ENCODE measurements at places on chromosomes 11 and 22. TPM values are rescaled to one million over a fixed set of nuclear protein-coding genes. Genes with fewer than 3 reads are reported as not detected.
A peak's percentile ranks its signal among the peaks of the same experiment; 100 is the strongest.

THRSP gene
- polyA plus RNA-seq = 17.5 TPM

SLC22A6 gene
- not detected for polyA plus RNA-seq

- no peak overlapping the region for H3K4me3 ChIP-seq
- H3K27me3 ChIP-seq = no peaks in the 10 kb centered on the region
- no peak for DNase-seq
- no peaks in the 10 kb centered on the region for H3K4me1 ChIP-seq
Observed at GRCh38 chr11:110735455-110736170, 23.4 kb upstream of the ARHGAP20 start.

- no peaks in the 10 kb centered on the region for H3K4me1 ChIP-seq
- no peaks in the 10 kb centered on the region for H3K27me3 ChIP-seq
- no peaks in the 10 kb centered on the region for H3K36me3 ChIP-seq
- DNase-seq = no peak
- no peak overlapping the region for H3K4me3 ChIP-seq
Observed at GRCh38 chr11:58465690-58466089, 23.7 kb upstream of the OR5B12 start.

DNA sequence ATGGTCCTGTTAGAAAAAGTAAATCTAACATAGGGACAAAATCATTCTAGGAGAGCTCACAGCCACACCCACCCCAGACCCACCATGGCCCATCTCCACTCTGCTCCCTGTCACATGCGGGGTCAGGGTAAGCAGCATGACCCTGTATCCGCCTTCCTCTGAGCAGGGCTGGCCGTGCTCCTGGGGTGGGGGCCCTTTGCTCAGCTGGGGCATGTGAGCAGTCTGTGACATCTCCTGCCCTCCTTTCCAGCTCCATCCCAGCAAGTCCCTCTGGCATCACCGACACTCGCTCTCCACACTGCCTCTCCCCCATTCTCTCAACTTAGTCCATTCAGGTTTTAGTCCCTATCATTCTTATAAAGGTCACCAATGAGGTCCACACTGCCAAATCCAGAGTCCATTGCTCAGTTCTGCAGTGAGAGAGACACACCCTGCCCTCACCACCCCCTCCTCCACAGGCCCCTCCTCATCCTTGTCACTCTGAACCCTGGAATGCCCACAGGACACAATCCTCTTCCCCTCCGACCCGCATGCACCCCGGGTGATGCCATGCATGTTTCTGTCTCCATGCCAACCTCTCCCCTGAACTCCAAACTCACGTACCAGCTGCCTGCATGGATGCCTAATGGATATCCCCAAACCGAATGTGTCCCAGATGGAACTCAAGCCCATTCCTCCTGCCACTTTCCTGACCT, 65.1 kb upstream of the PITPNB start:
- H3K27ac ChIP-seq = no peak overlapping the region
- no peaks in the 10 kb centered on the region for H3K4me1 ChIP-seq
- no peak for DNase-seq
- no peaks in the 10 kb centered on the region for H3K27me3 ChIP-seq
- peaks cover 74% of the 10 kb centered on the region for H3K36me3 ChIP-seq
- H3K4me3 ChIP-seq = no peak overlapping the region

GRCh38 chr11:67640021-67640757, 626 bp upstream of the TBX10 start:
- H3K4me3 ChIP-seq = no peak overlapping the region
- H3K36me3 ChIP-seq = no peaks in the 10 kb centered on the region
- no peaks in the 10 kb centered on the region for H3K27me3 ChIP-seq

PPP6R3 gene
- 30.5 TPM for polyA plus RNA-seq

INS gene
- polyA plus RNA-seq = 60.8 TPM

- no peak overlapping the region for H3K27ac ChIP-seq
- no peak overlapping the region for H3K4me3 ChIP-seq
- no peak for DNase-seq
- no peaks in the 10 kb centered on the region for H3K27me3 ChIP-seq
- no peaks in the 10 kb centered on the region for H3K36me3 ChIP-seq
- H3K4me1 ChIP-seq = peaks cover 14% of the 10 kb centered on the region
Observed at GRCh38 chr11:95095858-95096587, 6.4 kb downstream of the ENDOD1 start.

DNA sequence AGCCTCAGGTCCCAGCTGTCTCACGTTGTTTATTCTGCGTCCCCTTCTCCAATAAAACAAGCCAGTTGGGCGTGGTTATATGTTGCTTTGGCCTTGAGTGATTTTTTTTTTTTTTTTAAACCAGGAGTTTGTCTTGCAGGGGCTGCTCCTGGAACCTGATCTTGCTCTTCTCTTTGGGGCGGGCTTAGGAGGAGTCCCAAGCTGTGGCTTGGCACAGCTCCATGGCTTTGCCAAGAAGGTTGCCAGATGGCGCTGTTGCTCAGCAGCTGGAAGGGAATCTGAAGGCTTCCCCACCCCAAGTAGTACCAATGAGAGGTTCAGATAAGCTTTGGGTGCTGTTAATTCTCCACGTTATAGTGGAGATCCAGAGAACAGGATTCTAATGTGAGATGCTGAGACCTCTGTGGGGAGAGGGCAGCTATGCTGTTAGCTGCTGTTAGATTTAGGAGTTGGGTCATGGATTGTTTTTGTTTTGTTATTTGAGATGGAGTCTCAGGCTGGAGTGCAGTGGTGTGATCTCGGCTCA, 2.0 kb upstream of the FERMT3 start:
- H3K4me3 ChIP-seq = no peak overlapping the region
- DNase-seq = peak; percentile 93
- H3K4me1 ChIP-seq = peaks cover 38% of the 10 kb centered on the region
- no peaks in the 10 kb centered on the region for H3K27me3 ChIP-seq
- H3K27ac ChIP-seq = no peak overlapping the region

CRYBA4 gene
- polyA plus RNA-seq = 0.10 TPM

DNA sequence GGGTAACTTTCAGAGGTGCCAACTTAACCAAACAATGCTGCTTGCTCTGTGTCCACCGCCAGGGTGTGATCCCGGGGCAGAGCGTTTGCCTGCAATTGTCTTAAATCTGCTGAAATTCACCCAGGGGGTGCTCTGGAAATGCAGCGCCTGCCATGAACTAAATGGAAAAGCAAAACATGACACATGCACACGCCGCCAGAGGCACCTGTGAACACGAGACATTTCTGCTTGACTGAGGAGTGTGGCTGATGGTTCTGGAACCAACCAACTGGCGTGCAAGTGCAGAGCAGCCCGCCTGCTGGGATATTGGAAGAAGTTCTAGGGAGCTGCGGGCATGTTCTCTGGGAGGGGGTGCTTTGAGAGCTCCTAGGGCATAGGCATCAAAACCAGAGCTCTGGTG, 30.4 kb downstream of the DSCAML1 start:
- no peaks in the 10 kb centered on the region for H3K27me3 ChIP-seq
- H3K4me1 ChIP-seq = no peaks in the 10 kb centered on the region
- H3K36me3 ChIP-seq = peaks cover 3% of the 10 kb centered on the region
- no peak overlapping the region for H3K4me3 ChIP-seq

DNA sequence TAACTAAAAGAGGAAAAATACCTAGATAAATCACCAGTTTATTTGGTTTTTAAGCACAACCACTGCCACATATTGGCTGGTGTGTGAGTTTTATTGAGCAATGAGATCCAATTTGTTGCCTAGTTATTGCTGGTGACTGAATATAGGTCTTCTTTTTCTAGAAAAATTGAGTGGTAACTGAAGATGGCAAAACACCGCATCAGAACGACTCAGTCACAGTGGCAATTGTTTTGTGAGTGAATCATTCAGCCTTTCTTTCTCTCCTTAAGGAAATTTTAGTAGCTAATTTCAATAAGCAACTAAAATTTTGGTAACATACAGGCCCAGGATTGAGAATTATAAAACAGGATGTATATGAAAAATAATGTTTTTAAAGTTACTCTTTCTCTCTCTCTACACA, 533.0 kb downstream of the KCNA4 start:
- no peak overlapping the region for H3K27ac ChIP-seq
- H3K4me1 ChIP-seq = no peaks in the 10 kb centered on the region
- no peak for DNase-seq

DNA sequence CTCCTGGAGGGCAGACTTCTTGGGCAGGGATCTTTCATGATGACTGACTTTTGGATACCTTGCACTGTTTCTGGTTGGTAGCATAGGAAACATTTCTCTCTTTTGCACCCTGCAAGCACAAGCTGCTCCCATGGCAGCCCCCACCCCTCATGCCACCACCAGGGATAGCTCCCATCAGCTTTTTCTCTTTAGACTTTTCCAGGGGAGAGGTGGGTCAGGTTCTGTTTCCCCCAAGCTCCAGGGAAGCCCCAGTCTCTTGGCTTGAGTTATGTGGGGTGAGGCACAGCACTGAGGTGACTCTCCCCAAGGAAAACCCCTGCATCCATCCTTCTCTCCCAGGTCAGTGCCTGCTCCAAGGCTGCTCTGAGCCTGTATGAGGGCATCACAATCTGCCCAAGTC, 22.5 kb downstream of the LRRC32 start:
- no peak overlapping the region for H3K4me3 ChIP-seq
- H3K27me3 ChIP-seq = no peaks in the 10 kb centered on the region
- H3K36me3 ChIP-seq = no peaks in the 10 kb centered on the region
- H3K27ac ChIP-seq = no peak overlapping the region

DNA sequence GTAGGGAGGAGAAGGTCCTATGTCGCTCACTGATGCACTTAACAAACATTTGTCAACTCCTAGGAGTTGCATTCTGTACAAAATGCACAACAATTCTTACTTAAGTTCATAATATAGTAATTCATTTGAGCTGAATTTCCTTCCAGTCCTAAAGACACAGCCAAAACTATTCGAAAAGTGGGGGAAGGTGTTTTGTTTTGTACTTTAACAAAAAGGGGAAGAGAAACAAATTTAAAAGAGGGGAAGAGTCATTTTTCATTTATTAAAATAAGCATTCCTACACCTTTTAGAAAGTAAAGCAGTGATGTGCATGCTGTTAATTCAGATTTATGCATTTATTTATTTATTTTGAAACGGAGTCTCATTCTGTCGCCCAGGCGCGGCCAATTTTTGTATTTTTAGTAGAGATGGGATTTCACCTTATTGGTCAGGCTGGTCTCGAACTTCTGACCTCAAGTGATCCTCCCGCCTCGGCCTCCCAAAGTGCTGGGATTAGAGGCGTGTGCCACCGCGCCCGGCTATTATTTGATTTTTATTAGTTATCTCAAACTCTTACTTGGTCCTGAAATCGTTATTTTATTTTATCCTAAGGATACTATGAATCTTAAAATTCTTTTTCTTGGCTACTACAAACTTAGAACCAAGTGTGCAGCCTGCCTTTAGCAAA, 1.1 kb upstream of the FANCF start:
- H3K27me3 ChIP-seq = no peaks in the 10 kb centered on the region
- no peak overlapping the region for H3K4me3 ChIP-seq
- no peaks in the 10 kb centered on the region for H3K36me3 ChIP-seq
- DNase-seq = no peak
- peaks cover 11% of the 10 kb centered on the region for H3K4me1 ChIP-seq
- no peak overlapping the region for H3K27ac ChIP-seq
